ENCODE measurements at places on chromosomes 2 and 18.

DNA sequence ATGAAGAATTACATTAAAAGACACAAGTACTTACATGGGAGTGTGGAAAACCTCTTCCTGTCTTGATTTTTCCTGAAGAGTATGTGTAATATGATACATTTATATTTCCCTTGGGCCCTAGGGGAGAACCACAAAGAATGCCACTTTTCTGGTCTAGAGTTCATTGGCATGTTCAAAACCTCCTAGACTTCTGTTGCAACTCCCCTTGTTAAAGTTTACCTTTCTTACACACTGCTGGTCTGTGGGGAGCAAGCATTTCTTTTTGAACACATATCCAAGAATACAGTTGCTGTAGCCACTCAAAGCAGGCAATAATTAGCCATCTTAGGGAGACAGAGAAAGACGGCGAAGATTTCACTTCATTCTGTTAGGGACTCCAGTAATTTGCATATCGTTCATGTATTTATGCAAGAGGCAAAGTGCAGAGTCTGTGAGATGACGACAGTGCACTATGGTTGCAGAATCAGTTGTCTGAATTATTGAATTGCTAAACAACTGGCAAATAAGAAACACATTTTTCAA lies 103.5 kb downstream of the NOL4 start:
- DNase-seq, result no peak

DNA sequence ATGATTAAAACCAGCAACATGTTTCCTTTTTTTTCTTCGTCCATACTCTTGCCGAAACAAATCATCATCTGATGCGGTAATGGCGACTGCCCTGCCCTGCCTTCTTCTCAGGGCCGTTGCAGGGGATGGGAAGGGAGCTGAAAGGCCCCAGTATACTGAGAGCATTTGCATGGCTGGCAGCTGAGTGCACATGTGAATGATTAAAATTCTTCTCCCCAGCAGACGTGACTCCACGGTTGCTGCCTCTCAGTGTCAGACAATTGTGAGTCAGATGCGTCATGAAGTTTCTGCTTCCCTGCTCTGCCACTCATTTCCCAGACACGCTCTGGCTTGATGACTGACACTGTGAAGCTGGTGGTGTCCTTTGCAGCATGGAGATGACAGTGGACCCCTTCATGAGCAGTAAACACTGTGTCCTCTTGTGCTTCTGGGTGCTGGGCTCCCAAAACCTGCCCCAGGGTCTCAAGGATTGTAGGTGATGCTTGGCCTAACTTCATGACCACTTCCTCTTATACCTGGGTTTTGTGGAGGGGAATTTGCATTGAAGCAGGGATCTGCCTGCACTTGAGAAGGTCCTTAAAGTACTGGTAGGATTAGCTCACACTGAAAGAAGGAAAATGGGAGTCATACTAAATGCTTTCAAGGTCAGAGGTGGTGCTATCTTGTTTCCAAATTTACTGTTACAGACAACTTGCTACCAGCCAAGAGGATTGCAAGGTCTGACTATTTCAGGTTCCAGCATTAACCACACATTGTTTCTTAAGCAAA lies 222.5 kb upstream of the COPS8 start:
- DNase-seq, result no peak

- DNase-seq, result no peak
Observed at GRCh38 chr2:174331595-174332216, 3.0 kb upstream of the SP9 start.

- DNase-seq, result no peak
Observed at GRCh38 chr2:224333726-224334482, 68.0 kb downstream of the FAM124B start.

DNA sequence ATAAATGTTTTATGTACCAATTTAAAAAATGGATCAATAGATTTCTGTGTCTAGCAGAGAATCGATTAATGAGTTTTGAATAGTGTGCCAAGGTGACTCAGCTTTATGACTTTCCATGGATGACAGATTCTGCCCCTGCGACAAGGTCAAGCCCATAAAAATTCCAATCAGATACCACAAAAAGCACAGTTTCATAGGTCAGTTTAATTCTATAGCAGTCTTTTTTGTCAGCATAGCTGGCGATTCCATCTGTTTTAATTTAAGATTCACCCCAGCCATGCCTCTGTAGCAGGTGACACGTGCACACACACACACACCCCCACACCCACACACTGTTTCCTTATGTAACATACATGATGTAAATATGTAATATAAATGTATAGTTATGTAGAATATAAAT lies 28.9 kb downstream of the RAB31 start:
- DNase-seq, result no peak

DNA sequence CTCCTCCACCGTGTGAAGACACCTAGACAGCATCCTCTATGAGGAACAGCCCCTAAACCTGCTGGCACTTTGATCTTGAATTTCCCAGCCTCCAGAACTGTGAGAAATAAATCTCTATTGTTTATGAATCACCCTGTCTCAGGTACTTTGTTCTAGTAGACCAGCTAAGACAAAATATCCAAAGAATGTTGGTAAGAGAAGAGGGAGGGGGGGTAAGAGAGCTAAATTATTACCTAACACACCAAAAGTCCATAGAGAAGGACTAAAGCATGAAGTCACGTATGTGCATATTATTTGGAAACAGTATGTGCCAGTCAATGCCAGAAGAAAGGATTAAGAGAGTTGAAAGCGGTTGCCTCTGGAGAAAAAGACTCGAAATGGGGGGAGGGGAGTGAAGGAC lies 211.0 kb downstream of the SP3 start:
- no peak for DNase-seq

DNA sequence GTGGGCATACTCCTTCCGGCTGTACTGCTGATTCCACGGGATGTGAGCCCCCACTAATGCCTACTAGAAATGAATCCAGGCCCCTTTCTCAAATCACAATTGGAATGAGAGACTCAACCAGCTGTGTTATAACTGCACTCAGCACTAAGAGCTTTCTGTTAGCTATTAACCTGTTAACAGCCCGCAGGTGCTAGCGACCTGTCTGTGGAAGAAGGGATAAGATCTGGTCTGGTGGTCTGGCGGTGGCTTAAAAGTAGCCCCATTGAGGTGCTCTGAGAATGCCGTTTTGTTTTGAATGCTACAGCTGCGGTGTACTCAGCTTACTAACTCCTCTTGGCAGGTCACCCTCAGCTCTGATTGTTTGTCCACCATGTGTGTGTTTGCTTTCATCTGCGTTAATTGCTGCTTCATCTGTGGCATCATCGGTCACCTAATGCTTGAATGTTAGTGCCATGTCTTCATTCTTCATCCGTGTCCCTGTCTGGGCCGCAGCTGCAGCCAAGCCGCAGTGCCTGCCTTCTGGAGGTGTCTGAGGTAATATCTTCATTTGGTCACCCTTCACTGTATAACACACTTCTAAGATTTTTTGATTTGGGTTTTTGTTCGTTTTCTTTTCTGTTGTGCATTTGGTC lies 16.3 kb downstream of the RAB12 start:
- no peak for DNase-seq

DNA sequence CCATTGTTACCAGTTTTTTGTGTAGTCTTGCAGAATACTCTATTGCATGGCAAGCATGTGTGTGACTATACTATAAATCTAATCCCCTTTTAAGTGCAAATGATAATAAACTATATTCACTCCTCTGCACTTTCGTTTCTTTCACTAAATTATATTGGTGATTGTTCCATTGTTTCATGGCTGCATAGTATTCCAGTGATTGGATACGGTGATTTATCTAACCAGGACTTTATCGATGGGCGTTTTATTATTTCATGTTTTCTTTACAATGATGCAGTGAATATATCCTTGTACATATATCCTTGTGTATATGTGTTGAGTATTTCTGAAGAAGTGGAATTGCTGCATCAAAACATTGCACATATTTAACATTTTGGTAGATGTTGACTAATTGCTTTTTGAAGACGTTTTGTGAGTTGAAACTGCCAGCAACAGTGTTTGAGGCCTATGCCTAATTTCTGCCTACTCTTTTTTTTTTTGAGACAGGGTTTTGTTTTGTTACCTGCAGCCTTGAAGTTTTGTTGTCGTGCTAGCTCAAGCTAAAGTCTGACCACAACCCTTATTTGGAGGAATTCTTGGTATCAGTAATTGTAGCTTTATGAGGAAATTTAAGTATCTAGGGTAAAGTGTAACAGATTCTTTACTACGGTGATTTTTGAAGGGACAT lies 2.7 kb downstream of the MIB1 start:
- DNase-seq, result no peak

DNA sequence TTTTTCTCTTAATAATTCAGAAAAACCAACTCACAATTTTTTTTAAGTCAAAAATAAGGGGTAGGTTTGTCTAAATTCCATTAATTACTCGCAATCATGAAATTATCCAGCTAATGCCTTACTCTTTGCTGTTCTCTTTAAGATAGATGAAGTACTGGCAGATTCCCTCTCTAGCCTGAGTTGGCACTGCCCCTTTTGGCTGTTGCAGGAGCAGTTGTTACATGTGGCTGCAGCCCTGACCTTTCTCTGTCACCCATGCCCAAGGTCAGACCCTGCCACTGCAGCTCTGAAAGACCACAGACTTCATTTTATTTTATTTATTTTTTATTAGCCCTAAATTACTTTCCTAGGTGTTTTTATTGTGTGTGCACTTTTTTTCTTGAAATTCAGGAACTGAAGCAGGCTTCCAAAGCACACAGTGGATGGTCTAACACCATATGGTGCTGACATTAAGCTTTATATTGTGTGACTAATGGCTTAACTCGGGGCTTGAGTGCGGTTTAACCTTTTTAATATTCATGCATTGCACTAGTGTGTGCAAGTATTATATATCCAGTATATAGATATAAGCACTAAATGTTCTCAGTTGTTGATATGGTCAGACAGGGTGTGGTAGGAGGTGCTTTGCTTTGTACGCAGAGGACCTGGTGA lies 313.0 kb downstream of the CDH2 start:
- DNase-seq, result no peak

DNA sequence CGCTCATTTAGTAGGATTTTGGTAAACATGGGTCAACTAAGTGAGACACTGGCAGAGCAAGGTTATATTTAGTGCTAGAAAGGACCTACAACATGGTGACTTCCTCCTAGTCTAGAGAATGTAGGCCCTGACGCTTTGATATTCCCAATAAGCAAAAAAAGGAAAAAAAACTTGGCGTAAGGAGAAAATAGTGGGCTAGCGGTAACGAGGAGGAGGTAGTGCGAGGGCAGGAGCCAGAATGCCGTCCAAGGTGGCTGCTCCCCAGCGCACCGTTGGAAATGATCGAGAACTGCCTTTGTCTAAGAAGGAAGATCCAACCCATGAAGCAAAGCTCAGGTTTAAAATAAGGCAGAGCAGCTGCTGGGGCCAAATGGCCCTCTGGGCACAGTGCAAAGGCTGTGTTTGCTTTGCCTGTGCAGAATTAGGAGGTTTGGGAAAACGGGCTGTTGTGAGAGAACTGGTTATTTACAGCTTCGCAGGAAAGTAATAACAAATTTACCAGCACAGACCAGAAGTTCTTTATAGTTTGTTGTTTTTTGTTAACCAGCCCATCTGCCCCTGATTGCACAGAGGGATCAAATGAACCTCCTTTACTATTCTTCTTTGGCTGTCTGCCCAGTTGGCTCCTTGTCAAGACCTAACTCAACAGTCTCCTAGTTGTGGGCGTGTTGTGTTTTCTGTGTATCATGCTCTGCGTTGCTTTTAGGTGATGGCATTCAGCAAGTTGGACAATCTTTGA lies 86.6 kb downstream of the ITGB1BP1 start:
- no peak for DNase-seq

DNA sequence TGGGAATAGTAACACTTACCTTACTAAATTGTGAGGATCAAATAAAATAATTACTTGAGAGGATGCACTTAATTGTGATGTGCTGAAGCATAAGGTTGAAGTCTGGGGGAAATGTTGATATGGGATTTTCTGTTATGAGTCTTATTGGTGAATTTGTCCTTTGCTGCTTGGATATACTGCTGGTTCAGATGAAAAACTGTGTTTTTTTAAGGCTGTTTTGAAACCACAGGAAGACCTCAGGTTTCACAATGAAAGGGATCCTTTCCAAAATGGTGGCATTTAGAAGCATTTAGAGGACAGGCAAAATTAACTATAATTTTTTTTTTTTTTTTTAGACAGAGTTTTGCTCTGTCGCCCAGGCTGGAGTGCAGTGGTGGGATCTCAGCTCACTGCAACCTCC lies 34.9 kb downstream of the SPATS2L start:
- DNase-seq, result no peak

DNA sequence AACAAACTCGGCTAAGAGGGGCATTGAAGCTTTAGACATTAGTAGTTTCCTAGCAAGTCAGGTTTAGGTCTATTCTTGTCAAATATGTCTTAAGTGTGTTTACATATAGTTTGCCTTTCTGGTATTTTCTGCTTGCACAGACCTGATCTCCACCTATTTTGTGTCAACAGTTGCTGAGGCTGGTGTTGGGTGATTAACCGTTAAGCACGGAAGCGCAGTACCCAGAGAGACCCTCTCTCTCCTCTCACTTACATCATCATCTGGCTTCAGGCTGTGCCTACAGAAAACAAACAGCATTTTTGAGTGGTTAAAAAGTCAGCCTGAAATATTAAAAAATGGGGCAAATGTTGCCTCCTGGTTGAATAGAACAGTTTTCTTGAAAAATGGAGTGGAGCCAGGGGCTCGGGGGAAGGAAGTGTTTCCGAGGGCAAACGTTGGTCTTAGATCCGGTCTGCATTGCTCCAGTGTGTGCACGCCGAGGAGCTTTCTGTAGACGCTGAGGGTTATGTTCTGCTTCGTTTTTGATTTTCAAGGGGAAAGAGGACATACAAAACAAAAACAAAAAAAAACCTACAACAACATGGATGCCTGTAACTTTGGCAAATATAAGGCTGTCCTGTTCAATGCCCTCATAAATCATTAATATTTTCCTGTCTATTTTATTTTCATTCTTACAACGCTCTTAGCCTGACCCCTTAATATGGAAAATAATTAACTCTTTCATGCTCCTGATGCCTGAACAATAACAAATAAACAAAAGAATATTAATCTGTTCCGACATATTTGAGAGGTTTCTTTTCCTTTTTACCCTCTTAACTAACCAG lies 120.8 kb downstream of the MEIS1 start:
- no peak for DNase-seq

DNA sequence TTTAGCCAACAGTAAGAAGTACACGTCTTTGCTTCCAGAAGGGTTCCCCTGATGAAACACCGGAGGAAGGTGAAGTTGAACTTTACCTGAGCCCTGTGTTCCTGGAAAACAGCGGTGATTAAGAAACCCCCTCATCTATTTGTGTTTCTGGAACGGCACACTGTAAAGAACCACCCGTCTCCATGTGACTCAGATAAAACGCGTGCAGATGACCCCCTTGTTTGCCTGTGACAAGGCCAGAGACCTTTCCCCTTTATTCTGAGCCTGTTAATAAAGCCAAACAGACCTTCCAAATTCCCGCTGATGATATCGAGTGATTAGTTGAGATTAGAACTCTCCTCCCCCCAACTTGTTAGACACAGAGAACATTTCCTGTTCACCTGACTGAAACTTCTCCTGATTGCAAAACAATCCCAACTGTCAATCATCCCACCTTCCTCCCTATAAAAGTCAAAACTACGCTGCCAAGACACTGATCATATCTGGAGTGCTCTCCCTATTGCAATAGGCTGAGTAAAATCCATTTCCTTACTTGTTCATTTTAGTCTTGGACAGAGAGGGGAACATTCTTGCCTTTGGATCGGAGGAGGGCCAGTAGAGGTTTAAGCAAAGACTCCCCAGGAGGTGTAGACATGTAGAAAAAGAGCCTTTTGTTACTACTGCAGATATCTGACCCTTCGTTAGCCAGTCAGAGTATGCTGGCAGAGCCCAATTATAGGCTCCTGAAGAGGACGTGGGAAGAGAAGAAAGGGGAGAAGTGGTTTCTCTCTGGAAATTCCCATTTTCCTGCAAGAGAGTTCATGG lies 914 bp upstream of the IWS1 start:
- DNase-seq, result peak; percentile 19

- DNase-seq, result no peak
Observed at GRCh38 chr2:117918608-117919007, 95.3 kb downstream of the CCDC93 start.
